Activated CD4-positive, alpha-beta T cell treated with anti-CD3 and anti-CD28 coated beads for 36 hours (primary cell): ENCODE measurements at places on chromosomes 16 and 17.
A peak's percentile ranks its signal among the peaks of the same experiment; 100 is the strongest.

DNA sequence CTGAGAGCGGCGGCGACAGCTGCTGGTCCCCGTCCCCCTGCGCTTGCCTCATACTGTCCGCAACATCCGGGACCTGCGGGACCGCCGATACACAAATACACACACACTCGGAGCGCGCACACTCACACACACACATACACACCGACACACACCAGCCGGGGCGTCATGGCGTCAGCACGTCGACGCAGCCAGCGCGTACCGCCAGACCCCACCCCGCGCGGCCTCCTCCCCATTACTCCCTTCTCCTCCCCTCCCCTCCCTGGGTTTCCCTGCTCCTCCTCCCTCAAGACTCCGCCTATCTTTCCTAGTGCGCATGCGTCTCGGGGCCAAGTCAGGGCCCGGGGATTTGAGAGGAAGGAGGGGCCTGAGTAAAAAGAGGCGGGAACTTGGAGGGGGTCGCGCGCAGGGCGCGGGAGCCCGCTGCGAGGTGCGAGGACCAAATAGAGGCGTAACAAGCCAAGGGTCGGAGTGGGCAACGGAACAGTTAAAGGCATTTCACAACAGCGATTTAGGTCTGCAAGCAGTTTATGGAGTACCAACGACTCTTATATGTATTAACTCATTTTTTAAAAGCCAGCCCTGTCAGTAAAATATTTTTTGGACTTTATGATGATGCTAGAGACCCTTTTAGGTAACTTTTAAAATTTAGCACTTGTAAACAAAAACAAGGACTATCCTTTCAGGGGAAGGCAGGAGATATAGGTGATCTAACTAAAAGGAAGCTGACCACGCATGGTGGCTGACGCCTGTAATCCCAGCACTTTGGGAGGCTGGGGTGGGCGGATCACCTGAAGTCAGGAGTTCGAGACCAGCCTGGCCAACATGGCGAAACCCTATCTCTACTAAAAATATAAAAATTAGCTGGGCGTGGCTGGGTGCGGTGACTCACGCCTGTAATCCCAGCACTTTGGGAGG lies at the start of gene SPOP:
TSS of gene SPOP (minus strand) at position 165 of the 915 bp plus-strand sequence. CDS start 55,287 bp downstream, outside the sequence.
- no peaks in the 10 kb centered on the region for H3K27me3 ChIP-seq
- H3K4me3 ChIP-seq, result peak within 1 kb of the TSS; percentile 95
- peaks cover 39% of the 10 kb centered on the region for H3K4me1 ChIP-seq

GRCh38 chr17:31629696-31630470 lies 229.2 kb downstream of the COPRS start:
- peaks cover 21% of the 10 kb centered on the region for H3K27me3 ChIP-seq
- H3K4me1 ChIP-seq, result no peaks in the 10 kb centered on the region
- H3K4me3 ChIP-seq, result no peak overlapping the region
- no peak for DNase-seq
- no peaks in the 10 kb centered on the region for H3K36me3 ChIP-seq
- no peak overlapping the region for H3K27ac ChIP-seq

DNA sequence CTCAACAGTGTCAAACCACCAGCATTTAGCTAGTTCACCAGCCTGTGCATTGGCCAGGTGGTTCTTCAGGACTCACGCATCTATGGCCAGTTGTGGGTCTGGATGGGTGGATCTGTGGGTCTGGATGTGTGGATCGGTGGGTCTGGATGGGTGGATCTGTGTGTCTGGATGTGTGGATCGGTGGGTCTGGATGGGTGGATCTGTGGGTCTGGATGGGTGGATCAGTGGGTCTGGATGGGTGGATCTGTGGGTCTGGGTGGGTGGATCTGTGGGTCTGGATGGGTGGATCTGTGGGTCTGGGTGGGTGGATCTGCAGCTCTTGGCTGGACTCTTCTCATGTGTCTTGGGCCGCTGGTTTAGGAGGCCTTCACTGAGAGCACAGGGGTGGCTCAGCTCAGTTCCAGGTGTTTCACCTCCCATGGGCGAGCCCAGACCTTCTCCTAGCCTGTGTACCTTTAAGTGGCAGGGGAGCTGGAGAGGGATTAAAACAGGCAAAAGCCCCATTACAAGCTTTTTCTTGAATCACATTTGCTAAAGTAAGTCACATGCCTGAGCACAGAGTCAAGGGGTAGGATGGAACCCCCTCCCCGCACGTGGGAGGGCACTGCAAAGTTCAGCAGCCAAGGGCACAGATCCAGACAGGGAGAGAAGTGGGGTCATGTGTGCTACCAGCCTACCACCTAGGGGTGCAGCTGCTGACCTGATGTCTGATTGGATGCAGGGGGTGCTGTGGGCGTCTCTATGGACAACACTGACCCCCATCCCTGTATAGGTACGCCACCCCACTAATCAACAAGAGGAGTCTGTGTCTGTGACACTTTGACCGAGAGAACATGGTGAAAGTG lies 3.4 kb upstream of the NUBP1 start:
- peaks cover 40% of the 10 kb centered on the region for H3K4me1 ChIP-seq
- DNase-seq, result no peak
- H3K36me3 ChIP-seq, result no peaks in the 10 kb centered on the region
- H3K27me3 ChIP-seq, result no peaks in the 10 kb centered on the region
- H3K27ac ChIP-seq, result no peak overlapping the region

GRCh38 chr16:66585481-66586239 lies 6.4 kb downstream of the CMTM2 start:
- peaks cover 4% of the 10 kb centered on the region for H3K27me3 ChIP-seq
- no peak overlapping the region for H3K4me3 ChIP-seq
- H3K27ac ChIP-seq, result no peak overlapping the region
- peaks cover 34% of the 10 kb centered on the region for H3K4me1 ChIP-seq

DNA sequence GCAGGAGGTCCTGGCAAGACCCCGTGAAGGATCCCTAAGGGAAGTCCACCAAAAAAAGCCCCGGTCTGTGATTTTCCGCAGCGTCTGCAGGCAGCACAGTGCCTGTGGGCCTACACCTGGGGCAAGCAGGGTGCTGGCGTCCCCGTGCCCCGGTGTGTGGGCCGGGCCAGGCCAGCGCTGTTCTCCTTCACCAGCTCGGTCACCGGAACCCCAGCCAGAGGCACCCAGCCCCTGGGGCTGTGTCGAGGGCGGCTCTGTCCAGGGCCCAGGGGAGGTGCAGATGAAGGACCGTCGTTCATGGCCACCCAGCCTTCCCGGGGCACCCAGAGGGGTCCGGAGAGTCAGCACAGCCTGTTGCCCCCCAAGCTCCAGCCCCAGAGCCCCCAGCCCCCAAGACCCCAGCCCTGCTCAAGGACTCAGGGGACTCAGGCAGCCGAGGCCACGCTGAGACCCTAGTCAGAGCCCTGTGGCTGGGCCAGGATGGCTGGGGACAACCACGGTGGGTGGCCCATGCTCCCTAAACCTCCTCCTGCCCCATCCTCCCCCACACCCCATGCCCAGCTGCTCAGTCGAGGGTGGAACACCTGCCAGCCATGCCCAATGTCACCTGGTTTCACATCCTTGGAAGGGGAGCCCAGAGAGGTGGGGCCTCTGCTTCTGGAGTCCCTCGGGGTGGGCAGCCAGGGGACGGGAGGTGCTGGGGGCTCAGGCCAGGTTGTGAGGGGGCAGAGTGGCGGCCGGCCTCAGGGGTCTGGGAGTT lies 5.7 kb upstream of the C1QTNF8 start:
- H3K4me3 ChIP-seq, result no peak overlapping the region
- peaks cover 9% of the 10 kb centered on the region for H3K27me3 ChIP-seq
- no peaks in the 10 kb centered on the region for H3K4me1 ChIP-seq
- H3K36me3 ChIP-seq, result no peaks in the 10 kb centered on the region

DNA sequence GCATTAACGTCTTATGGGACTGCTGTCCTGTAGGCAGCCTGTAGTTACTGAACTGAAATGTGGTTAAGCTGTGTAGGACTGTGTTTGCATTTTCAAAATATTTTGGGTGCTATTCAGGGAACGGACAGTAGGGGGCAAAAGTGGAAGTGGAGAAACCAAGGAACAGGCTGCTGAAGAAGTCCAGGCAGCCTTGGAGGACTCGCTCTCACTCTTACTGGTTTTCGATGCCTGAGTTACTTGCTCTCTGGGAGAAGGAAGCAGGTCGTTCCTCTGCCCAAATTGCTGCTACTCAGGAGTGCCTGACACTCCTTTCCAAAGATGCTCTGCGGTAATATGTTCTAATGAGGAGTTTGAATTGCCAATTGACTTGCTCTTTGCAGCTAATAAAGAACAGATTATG lies 64.5 kb upstream of the RBFOX1 start:
- H3K36me3 ChIP-seq, result no peaks in the 10 kb centered on the region
- H3K27ac ChIP-seq, result no peak overlapping the region
- H3K4me1 ChIP-seq, result no peaks in the 10 kb centered on the region
- no peak overlapping the region for H3K4me3 ChIP-seq
- no peak for DNase-seq

GRCh38 chr16:78493573-78493972 lies 394.1 kb downstream of the WWOX start:
- H3K36me3 ChIP-seq, result no peaks in the 10 kb centered on the region
- DNase-seq, result no peak
- no peak overlapping the region for H3K4me3 ChIP-seq
- H3K27ac ChIP-seq, result no peak overlapping the region
- H3K4me1 ChIP-seq, result no peaks in the 10 kb centered on the region
- no peaks in the 10 kb centered on the region for H3K27me3 ChIP-seq

DNA sequence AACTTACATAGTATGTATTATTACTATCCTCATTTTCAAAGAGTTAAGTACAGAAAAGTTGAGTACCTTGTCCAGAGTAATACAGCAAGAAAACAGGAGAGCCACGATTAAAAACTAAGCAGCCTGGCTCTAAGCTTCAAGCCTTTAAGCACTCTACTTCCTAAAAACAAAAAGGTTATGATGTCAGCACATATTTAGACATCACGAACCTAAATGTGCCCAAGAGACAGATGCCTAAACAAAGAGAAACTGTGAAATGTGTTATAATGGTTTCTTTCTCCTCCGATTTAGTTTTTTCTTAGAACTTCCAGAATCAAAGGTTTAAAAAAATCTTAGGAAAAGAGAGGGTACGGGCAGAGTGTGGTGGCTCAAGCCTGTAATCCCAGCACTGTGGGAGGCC lies 151.0 kb downstream of the VPS53 start:
- H3K4me3 ChIP-seq, result no peak overlapping the region
- H3K4me1 ChIP-seq, result peaks cover 16% of the 10 kb centered on the region
- H3K27me3 ChIP-seq, result no peaks in the 10 kb centered on the region
- DNase-seq, result no peak
- H3K36me3 ChIP-seq, result peaks cover 24% of the 10 kb centered on the region

- H3K27me3 ChIP-seq, result peaks cover 3% of the 10 kb centered on the region
- H3K4me1 ChIP-seq, result no peaks in the 10 kb centered on the region
- no peaks in the 10 kb centered on the region for H3K36me3 ChIP-seq
- DNase-seq, result no peak
Measured at GRCh38 chr16:51394421-51394820, 243.4 kb upstream of the SALL1 start.

DNA sequence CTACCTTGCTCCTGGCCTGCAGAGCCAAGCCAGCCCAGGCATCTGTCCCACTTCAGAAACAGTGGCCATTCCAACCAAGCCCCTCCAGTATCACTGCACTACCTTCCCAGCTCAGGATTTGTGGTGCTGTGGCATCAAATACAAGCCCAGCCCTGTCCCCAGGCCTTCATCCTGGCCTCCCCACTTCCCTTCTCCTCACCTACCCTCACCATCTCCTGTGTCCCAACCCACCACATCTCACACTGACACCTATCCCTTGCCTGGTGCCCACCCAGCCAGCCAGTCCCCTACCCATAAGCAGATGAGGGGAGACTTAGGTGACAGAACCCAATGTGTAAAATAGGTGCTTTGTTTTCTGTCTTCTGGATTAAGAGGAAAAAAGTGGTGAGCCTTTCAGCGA lies 66.0 kb upstream of the CDH5 start:
- DNase-seq, result no peak
- no peaks in the 10 kb centered on the region for H3K27me3 ChIP-seq

- no peak overlapping the region for H3K4me3 ChIP-seq
- no peaks in the 10 kb centered on the region for H3K36me3 ChIP-seq
- no peak overlapping the region for H3K27ac ChIP-seq
- H3K4me1 ChIP-seq, result peaks cover 26% of the 10 kb centered on the region
Measured at GRCh38 chr16:4519274-4520058, 19.1 kb downstream of the CDIP1 start.

DNA sequence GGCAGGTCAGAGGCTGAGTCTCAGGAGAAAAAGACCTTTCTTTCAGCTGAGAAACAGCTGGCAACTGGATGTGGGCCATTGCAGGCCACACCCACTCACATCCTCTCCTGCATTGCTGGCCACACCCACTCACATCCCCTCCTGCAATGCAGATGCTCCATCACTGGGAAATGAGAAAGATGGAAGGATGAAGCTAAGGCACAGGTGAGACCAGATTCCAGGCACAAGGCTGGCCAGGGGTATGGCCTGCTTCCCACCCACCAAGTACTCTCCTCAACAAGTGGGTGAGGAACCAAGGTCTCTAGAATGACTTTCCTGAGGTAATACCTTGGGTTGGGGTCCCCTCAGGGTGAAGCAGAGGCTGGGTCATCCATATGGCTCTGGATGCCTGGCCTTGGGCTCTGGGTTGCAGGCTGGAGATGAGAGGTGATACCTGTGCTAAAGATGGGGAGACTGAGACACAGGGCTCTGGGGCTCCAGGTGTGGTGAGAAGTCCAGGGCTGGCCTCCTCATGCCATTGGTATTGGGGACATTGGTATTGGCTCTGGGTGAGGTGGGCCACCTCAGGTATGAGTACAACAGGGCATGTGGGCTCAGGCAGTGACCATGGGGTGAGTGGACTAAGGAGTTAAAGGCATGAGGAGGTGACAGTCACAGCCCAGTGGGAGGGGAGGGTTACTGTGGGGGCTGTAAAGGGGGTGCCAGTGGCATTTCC lies 1726.8 kb downstream of the TP53TG3F start:
- no peak for DNase-seq
- no peaks in the 10 kb centered on the region for H3K4me1 ChIP-seq
- no peaks in the 10 kb centered on the region for H3K27me3 ChIP-seq
- H3K27ac ChIP-seq, result no peak overlapping the region
- H3K4me3 ChIP-seq, result no peak overlapping the region
- H3K36me3 ChIP-seq, result no peaks in the 10 kb centered on the region

- DNase-seq, result no peak
- H3K27ac ChIP-seq, result no peak overlapping the region
- H3K4me1 ChIP-seq, result no peaks in the 10 kb centered on the region
- H3K36me3 ChIP-seq, result no peaks in the 10 kb centered on the region
Measured at GRCh38 chr17:72691017-72691416, 401.5 kb downstream of the SLC39A11 start.

- H3K27ac ChIP-seq, result no peak overlapping the region
- DNase-seq, result no peak
- H3K4me3 ChIP-seq, result no peak overlapping the region
- H3K27me3 ChIP-seq, result no peaks in the 10 kb centered on the region
Measured at GRCh38 chr16:72430121-72430520, 258.2 kb upstream of the PMFBP1 start.

- no peak overlapping the region for H3K27ac ChIP-seq
- H3K36me3 ChIP-seq, result no peaks in the 10 kb centered on the region
- peak; percentile 18 for DNase-seq
- peaks cover 8% of the 10 kb centered on the region for H3K4me1 ChIP-seq
- H3K27me3 ChIP-seq, result no peaks in the 10 kb centered on the region
- no peak overlapping the region for H3K4me3 ChIP-seq
Measured at GRCh38 chr17:45648642-45649041, 135.5 kb upstream of the CRHR1 start.

GRCh38 chr16:51409001-51409675 lies 258.1 kb upstream of the SALL1 start:
- no peaks in the 10 kb centered on the region for H3K4me1 ChIP-seq
- H3K4me3 ChIP-seq, result no peak overlapping the region
- no peak for DNase-seq
- H3K36me3 ChIP-seq, result no peaks in the 10 kb centered on the region

- no peaks in the 10 kb centered on the region for H3K27me3 ChIP-seq
- H3K4me1 ChIP-seq, result no peaks in the 10 kb centered on the region
- DNase-seq, result no peak
- no peak overlapping the region for H3K4me3 ChIP-seq
- H3K27ac ChIP-seq, result no peak overlapping the region
Measured at GRCh38 chr16:8717469-8717868, 43.1 kb downstream of the ABAT start.
